Stimulated activated CD8-positive, alpha-beta memory T cell treated with anti-CD3 and anti-CD28 coated beads, Interleukin-7, amount 100 ng/mL, for 1 hour (primary cell): ENCODE measurements at places on chromosomes 3 and 15.

- DNase-seq = no peak
Measured at GRCh38 chr3:154421083-154421482, 8.9 kb downstream of the GPR149 start.

GRCh38 chr3:130783629-130784028 is 37.0 kb upstream of the PIK3R4 start:
- DNase-seq = no peak

DNA sequence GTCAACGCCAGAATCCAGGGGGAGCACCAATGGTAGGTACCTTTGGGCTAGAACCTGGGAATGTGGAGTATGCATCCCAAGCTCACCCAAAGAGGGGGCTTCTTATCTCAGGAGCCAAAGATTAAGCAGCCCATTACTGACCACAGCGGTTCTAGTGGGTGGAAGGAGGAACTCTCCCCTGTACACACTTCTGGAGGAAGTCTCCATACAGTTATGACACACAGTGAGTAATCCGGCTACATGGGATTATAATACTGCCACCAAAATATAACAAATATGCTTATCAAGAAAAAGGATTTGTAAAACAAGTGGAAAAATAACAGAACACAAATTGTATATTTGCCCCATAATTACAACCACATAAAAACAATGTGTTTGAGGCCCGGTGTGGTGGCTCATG is 8.4 kb downstream of the MYO1E start:
- no peak for DNase-seq

- no peak for DNase-seq
Measured at GRCh38 chr3:141334627-141335250, 33.6 kb upstream of the ZBTB38 start.

- DNase-seq = no peak
Measured at GRCh38 chr3:189797103-189797750, 166.0 kb downstream of the TP63 start.

DNA sequence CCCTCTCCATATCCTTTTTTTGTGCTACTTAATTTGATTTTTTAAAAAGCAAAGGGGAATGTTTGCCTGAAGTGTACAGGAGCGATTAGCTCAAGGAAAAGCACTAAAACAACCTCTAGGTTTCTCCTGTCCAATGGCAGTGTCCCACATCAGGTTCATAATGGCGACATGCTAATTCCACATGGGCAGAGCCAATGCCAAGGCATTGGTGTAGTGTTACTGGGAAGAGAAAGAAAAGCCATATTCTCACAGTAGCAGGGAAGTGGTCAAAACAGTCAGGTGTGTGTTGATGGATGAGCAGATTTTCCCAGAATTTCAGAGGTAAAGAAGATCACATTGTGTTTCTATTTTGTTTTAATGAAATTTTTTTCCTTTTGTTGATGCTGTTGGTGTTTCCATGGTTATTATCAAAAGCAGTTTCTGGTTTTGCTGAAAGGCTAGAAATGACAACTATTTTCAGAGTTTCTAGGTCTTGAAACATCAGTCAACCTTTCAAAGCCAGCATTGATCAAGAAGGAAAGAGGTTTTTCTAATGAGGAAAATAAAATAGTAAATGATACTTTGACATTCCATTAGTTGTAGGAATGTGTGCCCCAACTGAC is 65.2 kb downstream of the FNDC3B start:
- no peak for DNase-seq

- no peak for DNase-seq
Measured at GRCh38 chr3:5165698-5166097, 21.8 kb upstream of the EDEM1 start.

- DNase-seq = no peak
Measured at GRCh38 chr15:40368719-40369473, 10.9 kb downstream of the DISP2 start.

- no peak for DNase-seq
Measured at GRCh38 chr3:78726545-78726944, 1041.3 kb downstream of the ROBO1 start.

GRCh38 chr3:15264486-15264885 is 58.4 kb downstream of the CAPN7 start:
- DNase-seq = no peak

GRCh38 chr15:45795440-45796069 is 160.7 kb downstream of the SQOR start:
- DNase-seq = no peak

GRCh38 chr3:37987751-37988179 is 2.8 kb upstream of the VILL start:
- DNase-seq = no peak

DNA sequence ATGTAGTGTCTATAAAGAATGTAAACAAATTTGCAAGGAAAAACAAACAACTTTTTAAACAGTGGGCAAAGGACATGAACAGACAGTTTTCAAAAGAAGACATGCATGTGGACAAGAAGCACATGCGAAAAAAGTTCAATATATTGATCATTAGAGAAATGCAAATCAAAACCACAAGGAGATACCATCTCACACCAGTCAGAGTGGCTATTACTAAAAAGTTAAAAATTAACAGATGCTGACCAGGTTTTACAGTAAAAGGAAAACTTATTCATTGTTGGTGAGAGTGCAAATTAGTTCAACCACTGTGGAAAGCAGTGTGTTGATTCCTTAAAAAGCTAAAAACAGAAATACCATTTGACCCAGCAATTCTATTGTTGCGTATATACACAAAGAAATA is 47.1 kb upstream of the LSAMP start:
- DNase-seq = no peak

GRCh38 chr3:75237477-75237876 is 426.7 kb upstream of the FRG2C start:
- no peak for DNase-seq

DNA sequence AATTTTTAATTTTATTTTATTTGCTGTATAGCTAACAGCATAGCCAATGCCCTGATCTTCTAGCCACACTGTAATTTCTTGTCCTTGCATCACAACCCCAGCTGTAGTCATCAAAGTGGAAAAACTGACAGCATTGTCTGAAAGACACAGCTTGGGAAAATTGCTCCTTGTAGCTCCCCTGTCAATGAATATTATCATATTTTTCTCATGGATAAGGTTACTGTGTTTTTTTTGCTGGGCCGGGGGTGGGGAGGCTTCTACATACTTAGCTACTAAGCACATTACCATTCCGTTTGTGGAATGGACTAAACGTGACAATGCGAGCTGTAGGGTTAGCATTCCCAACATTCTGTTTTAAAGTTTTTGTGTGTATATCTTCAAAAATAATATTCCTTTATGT is 381.3 kb downstream of the TIGIT start:
- DNase-seq = no peak

GRCh38 chr15:96135166-96136093 is 195.1 kb upstream of the NR2F2 start:
- DNase-seq = no peak

GRCh38 chr3:98901119-98901391 is 440 bp downstream of the DCBLD2 start:
- DNase-seq = no peak

DNA sequence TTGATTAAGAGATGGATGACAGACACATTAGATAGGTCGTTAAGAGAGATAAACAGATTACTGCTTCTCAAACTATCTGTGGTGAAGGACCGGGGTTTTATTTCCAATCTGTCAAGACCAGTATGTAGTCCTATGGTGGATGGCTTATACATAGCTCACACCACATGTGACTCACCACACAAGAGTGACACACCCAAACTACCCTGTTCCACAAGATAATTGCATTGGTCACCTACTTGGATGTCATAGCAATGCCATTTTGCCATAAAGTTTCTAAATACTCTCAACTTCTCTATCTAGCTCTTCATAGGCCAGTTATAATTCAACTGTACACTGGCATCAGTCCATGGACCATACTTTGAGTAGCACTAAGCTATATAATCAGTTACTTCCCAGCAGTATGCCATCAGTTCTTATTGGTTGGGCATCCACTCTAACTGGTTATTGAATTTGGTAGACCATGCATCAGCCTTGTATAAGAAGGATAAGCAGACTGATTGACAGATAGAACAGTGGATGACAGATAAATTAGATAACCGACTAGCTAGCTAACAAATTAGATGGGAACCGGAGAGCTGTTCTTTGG is 11.6 kb downstream of the WWTR1 start:
- DNase-seq = no peak

DNA sequence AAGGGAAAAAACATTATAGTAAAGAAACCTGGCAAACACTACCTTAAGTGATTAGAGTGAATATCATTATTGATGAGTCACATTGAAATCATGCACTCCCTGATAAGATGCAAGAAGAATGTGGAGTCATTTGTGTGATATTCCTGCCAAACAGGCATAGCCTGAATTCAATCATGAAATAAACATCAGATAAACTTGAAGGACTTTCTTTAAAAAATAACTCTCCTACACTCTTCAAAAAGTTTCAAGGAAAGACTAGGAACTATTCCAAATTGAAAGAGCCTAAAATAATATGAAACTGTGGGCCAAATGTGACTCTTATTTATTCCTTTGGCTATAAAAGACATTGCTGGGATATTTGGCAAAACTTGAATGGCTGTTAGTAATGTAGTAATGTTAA is 625.7 kb upstream of the LMCD1 start:
- no peak for DNase-seq

DNA sequence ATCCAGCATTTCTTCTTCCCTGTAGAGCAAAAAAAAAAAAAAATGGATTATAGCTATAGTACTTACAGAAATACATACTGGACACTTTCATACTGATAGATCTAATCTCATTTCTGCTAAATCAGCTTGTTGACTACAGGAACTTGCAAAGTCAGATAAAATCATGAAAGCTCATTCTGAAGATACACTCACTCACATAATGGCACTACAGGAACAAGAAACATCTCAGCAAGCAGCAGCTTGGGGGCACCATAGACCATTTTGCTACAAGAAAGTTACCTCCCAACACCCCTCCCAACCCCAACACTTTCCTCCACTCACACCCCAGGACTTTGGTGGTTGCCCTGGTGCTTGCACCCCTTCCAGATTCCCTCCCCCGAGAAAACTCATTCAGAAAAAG is 4.6 kb downstream of the MYH15 start:
- no peak for DNase-seq
